ENCODE measurements at places on chromosomes 13 and 19.

DNA sequence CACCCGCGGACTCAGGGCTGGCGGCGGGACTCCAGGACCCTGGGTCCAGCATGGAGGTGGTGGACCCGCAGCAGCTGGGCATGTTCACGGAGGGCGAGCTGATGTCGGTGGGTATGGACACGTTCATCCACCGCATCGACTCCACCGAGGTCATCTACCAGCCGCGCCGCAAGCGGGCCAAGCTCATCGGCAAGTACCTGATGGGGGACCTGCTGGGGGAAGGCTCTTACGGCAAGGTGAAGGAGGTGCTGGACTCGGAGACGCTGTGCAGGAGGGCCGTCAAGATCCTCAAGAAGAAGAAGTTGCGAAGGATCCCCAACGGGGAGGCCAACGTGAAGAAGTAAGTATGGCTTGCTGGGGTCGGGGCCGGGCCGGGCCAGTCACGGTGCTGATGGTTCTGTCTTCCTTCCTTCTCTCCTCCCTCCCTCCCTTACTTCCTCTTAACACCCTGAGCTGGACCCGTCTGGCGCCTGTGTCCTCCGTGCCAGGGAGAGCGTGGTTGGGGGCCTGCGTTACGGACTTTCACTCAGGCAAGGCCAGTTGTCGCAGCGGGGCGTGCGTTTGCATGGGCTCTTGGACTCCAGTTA is 1.4 kb downstream of the STK11 start:
- no peak for DNase-seq

GRCh38 chr13:114279758-114280355 is 1.5 kb upstream of the UPF3A start:
- no peak for DNase-seq

- no peak for DNase-seq
Observed at GRCh38 chr13:50654331-50654730, 189.2 kb downstream of the DLEU7 start.

- no peak for DNase-seq
Observed at GRCh38 chr13:92640936-92641335, 585.7 kb upstream of the GPC6 start.

DNA sequence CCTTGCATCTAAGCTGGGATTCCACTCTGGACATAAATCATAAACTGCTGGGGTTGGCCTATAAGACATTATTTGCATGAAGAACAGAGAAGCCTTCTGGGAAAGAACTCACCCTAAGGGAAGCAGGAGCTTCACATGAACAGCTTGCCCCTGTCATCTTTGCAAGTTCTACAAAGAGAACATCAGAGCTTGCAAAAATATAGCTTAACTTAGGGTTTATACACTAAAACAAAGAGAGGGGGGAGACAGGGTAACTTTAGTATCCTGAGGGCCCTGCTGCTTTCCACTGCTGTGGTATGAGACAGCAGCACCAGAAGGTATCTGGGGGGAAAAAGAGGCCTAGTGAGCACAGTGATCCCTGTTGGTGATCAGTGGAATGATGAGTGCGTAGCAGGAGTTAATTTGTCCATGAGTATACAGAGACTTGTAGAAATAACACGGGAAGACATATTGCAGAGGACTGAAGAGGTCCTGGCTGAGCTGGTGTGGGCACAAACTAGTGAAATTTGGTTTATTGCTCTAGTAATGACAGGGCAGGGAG is 116.1 kb upstream of the TSC22D1 start:
- DNase-seq = no peak

GRCh38 chr13:21749410-21749809 is 78.5 kb downstream of the FGF9 start:
- DNase-seq = no peak
